Inflammatory macrophage treated with lipopolysaccharide for 1 hour (primary cell): ENCODE measurements at places on chromosomes 2 and 18.

- DNase-seq = no peak
Measured at GRCh38 chr2:227634201-227634600, 16.9 kb downstream of the SCYGR4 start.

- DNase-seq = peak; percentile 75
Measured at GRCh38 chr2:48250943-48251342, 279.0 kb upstream of the STON1 start.

DNA sequence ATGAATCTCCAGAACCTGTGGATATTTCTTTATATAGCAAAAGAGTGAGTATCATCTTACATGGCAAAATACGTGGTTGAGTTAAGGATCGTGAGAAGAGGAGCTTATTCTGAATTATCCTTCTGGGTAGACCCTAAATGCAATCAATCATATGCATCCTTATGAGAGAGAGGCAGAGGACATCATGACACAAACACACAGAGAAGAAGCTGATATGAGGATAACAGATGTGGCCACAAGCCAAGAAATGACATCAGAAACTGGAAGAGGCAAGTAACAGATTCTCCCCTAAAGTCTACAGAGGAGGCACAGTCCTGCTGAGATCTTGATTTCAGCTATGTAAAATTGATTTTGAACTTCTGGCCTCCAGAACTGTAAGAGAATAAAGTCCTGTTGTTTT lies 730.2 kb upstream of the ZNF804A start:
- DNase-seq = no peak

DNA sequence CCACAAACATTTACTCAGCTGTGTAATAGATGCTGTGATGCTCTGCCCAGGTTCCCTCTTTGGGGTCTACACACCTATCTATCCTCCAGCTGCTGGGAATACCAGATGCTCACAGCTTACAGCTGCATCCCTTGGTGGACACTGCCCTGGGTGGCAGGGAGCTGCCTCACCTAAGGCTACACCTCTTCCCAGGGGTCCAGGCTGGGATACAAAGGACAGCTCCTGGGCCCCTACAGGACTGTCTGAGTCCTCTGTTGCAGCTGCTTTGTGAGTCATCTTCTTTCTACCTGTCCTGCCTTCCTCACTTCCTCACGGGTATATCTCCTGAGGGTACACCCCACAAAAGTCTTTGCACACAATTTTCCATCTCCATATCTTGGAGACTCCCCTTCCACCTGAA lies 27.6 kb downstream of the THNSL2 start:
- DNase-seq = no peak

DNA sequence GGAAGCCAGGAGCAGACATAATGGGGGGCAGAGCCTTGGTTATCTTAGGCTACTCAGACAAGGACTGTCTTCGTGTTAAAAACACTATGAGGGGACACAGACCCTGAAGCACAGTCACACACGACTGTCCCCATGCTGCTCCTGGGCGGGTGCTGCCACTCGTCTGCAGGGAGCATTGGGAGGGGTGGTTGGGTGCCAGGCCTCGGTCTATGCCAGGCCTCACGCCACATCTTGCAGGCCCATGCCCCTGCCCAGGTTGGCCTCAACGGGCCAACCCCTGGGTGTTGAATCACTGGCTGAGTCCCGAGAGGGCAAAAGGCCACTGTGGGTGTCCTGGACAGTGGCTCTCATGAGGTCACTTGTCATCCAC lies 97.9 kb downstream of the USP40 start:
- no peak for DNase-seq

DNA sequence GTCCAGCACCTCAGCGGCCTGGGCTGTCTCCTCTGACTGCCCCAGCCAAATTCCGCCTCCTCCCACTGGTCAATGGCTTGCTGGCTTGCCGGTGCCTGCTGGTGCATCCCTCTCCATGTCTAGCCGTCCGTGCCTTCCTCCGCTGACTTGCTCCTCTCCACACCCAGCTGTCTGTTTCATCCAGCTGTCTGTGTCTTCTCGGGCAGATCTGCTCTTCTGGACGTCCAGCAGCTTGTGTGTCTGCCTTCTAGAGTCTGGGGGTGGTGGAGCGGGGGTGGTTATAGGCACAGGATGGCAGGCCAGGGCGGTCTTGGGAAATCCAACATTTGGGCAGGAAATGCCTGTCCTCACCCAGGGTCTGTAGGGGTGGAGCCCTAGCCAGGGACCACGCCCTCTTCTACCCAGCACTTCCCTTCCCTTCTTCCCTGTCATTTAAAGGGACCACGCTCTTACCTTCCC lies 369.2 kb downstream of the GALNT13 start:
- DNase-seq = no peak

DNA sequence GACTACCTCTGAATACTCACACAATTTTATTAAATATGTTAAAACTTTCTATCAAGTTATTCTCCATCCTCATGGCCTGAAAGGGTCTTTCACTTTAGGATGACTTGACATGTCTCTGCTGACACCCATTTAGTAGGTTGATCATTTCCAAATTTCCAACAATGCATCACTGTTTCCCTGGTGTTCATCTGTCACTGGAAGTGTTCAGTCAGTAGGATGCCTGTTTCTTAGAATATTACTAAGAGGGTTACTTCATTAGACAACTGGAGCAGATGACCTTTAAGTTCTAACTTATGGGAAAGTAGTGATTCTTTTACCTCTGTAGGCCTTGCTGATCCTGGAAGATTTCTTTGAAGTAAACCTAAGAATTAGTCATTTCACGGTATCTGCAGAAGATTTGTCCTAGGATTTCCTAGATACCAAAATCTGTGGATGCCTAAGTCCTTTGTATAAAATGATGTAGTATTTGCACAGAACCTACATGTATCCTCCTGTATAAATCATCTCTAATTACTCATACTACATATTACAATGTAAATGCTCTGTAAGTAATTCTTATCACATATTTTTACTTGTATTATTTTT lies 77.7 kb downstream of the MAP3K20 start:
- DNase-seq = peak; percentile 54

DNA sequence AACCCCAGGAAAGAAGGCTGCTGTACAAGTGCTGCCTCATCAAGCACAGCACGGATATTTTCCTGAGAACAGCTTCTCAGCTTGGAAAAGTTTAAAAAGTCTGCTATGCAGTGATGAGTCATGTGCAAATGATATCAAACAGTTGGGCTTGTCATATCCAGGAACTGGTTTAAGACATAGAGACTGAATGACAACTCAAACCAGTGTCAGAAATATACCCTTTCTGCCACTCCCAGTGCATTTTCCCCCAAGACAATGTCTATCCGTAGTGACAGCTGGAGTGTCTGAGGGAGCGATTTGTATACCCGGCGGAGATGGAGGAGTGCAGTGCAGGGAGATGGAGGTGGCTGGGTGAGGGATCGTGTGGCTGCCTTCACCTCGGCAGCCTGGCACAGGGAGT lies 28.2 kb downstream of the SOX11 start:
- no peak for DNase-seq

DNA sequence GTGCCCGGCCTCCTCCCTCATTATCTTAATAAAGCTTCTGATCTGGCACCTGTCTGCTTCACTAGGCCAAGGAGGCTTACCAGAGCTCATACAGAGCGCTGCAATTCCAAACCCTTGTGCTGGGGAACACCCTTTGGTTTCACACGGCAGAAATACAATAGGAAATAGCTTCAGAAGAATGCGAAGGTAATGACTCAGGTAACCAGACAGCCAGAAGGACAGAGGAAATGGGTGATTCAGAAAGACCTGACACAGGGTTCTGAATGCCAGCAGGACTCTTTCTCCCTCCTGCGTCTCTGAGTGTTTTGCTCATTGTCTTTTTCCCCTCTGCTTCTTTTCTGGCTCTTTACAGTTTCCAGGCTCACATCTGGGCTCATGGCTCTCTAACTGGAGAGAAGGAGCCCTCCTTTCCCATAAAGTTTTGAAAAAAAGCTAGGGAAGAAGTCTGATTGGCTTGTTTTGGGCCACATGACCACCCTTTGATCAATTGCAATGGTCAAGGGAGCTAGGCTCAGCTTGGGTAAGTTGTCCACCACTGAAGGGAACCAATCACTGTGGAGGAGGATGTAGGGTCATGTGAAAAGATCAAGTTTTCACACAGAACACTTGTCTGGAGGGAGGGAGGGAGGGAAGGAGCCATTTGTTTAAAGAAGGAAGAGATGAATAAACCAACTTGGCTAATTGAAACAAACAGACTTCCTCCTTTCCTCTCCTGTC lies 90.5 kb upstream of the UPP2 start:
- no peak for DNase-seq

DNA sequence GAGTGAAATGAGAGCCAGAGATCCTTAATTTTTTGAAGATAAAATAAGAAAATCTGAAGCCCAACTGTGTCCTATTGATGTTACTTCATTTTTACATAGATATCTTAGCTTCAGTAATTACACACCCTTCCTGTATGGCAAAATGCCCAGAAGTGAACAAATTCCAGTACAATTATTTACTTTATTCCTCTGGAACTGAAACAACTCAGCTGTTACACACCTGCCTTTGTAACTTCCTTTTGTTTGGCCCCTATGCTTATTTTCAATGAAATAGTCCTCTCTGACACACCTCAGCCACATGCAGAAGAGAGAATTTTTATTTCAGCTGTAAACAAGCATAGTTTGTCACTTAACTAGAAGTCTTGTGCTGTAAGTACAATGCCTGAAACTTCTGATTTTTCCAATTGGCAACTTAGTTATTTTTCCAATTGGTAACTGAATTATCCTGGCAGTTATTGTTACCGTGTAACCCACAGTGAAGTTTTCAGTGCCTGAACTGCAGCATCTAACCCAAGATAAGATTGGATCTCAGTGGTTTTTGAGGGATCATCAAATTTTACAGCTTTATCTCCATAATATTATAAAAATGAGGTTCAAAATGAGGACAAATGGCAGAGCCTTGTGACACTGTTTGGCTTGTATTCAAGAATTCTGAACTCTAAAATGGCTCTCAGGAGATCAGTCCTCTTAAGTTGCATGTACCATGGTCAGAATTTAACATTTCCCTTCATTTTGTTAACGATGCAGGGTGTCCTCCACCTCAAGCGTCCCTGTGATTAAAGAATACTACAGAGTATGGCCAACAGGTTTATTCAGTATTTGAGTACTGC lies 82.6 kb downstream of the PKP4 start:
- DNase-seq = no peak

DNA sequence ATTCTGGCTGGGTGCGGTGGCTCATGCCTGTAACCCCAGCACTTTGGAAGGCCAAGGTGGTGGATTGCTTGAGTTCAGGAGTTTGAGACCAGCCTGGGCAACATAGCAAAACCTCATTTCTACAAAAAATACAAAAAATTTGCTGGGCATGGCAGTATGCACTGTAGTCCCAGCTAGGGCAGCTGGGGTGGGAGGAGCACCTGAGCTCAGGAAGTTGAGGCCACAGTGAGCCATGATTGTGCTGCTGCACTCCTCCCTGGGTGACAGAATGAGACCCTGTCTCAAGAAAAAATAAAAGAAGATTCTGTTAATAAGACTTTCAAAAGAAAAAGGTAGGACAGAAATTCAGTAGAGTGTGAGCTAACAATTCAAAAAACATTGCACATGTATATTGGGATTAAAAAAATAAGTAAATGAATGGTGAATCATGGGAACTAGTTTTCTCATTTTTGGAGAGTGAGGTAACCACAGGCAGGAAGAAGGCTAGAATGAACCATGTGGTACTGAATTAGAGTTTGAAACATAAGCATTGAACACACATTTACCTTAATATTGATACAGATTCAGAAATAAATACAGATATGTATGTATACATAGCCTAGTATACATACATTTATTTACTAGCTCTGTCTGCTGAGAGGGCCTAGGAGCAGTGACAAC lies 53.5 kb downstream of the NCOA1 start:
- DNase-seq = no peak

DNA sequence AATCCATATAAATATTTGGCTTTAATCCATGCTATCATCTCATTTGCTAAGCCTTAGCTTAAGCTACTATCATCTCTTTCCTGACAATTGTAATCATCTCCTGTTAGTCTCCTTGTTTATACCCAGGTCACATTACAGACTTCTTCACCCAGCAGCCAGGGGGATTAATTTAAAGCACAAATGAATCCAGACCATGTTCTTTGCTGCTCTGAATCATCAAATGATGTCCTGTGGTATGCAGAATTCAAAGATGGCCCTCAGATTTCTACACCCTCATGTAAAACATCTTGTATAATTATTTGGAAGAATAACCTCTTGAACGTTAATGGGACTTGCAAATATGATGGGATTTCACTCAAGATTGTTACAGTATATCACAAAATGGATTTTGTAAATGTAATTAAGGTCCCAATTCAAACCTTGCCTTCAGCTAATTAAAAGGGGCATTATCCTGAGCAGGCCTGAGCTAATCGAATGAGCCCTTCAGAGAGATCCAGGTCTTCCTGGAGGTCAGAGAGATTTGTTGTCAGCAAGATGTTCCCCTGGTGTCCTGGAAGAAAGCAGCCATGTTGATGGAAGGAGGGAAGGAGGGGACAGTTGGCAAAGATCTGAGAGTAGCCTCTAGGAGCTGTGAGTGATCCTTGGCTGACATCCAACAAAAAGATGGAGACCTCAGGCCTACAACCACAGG lies 241.1 kb upstream of the MMADHC start:
- DNase-seq = no peak

DNA sequence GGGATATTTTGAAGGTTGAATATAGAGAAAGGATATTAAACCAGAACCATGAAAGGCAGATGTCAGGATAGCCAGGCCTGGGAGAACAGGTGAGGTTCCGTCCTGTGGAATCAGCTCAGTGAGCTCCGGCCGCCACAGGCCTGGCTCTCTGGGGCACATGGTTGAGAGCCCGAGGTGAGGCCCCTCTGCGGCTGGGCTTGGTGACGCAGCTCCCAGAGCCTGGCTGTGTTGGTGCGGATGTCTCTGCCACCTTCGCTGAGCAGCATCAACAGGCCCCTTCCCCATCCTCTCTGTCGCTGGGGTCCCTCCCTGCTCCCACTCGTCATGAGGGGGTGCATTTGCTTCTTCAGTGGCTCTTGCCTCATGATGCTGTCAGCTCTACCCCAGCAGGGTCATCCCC lies 70.7 kb upstream of the PXDN start:
- no peak for DNase-seq

- no peak for DNase-seq
Measured at GRCh38 chr2:220394433-220394832, 767.0 kb downstream of the SLC4A3 start.
